ENCODE measurements at places on chromosomes 5 and 9.

GRCh38 chr5:1319436-1320256 lies 24.8 kb upstream of the TERT start:
- DNase-seq = no peak

DNA sequence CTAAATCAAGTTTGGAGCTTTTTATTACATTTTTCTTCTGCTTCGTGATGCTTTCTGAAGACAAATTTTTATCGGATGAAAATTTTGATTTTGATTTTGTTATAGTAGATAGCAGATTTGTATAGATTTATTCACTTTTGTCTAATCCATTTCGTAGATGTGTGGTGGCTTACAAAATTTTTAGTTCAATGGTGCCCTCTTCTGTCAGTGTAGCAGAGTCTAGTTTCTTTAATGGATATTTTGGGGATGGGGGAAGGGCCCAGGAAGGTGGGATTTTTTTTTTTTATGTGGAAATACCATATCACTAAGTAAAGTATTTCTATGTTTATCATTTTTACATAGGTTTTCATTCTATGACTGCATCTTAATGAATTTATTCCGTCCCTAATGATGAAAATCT lies 259.9 kb upstream of the TARS1 start:
- DNase-seq = no peak

DNA sequence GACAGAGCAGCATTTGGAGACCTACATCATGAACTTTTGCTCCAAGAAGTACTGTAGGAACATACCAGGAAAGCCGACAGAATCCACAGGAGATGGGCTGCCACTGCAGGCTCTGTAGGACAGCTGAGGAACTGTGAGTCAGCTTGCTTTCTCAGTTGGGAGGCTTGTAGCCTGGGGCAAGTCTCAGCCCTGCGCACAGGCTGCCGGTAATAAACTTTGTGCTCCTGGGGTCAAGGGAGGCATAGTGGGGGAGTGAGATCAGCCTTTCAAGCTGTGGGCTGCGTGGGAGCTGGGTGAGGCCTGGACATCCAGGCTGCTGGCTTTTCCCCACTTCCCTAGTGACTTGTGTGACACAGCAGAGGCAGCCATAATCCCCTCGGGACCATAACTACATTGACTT lies 718.0 kb upstream of the CDH10 start:
- DNase-seq = no peak

DNA sequence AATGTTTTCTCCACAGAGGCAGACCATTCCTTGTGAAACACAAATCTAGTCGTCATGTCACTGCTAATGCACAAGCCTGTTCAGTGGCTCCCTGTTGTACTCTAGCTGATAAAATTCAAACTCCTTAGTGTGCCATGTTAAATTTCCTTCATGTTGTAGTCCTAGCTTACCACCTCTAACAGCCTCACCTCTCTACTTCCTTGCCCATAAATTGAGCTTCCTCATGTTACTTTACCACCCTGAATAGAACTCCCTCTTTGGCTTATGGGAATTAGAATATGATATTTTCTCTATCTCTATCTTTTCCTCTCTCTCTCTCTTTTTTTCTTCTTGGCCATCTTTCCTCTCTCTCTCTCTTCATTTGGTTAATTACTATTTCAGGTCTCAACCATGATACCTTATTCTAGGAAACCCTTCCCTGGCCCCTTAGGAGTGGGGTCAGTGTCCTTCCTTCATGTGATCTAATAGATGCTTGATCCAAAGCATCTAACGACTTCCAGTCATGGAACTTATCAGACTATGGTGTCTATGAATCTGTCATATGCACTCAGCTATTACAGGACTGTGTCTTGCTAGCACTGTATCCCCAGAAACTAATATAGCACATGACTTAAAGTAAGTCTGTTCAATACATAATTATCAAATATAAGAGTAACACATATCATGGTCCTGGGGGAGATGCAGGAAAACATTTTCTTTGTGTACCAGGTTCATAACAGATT lies 31.5 kb upstream of the ALDH1A1 start:
- no peak for DNase-seq

DNA sequence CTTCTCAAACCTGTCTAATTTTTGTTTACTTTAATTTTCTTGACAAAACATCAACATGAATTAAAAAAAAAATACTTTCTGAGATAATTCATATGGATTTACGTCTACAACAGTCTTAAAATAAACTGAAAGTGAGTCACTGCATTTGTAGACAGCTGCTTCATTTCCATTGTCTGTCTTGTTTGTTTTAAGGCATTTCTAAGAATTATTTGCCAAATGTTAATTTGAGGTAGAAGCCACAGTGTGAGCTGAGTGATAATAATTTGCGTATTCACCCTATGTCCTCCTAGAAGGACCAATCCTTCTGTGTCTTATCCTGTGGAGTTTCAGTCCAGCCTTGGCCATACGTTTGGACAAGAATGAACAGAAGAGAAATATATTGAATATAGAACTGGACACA lies 174.5 kb downstream of the CFAP90 start:
- DNase-seq = no peak

- no peak for DNase-seq
Observed at GRCh38 chr5:42090162-42090561, 165.1 kb downstream of the FBXO4 start.

DNA sequence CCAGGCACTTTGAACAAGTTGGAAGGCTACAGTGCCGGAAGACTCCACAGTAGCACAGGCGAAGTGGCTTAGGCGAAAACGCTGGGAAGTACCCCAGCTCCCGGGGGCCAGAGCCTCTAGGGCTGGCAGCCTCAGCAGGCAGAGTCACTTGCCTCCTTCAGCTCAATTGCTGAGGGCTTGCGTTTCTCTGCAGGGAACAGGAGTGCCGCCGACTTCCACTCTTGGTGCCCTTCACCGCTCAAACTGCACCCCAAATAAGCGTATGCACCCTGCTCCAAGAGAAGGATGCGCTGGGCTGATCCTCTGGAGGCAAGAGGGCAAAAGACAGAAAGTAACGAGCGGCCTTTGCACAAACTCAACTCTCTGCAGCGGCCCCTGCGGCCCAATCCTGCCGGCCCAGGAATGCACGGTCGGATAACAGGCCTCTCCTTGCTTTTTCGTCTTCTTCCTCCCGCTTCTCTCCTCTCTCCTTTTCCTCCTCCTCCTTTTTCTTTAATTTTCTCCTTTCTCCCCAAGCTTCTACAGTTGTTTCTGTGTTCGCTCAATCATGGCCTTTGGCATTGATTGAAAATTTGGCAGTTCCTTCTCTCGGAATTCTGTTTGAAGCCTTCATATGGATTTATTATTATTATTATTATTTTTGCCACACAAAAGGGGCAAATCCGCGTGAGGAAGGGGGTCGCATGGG lies 1.1 kb upstream of the S1PR3 start:
- DNase-seq = no peak

- no peak for DNase-seq
Observed at GRCh38 chr9:116179568-116179967, 26.0 kb downstream of the PAPPA start.

DNA sequence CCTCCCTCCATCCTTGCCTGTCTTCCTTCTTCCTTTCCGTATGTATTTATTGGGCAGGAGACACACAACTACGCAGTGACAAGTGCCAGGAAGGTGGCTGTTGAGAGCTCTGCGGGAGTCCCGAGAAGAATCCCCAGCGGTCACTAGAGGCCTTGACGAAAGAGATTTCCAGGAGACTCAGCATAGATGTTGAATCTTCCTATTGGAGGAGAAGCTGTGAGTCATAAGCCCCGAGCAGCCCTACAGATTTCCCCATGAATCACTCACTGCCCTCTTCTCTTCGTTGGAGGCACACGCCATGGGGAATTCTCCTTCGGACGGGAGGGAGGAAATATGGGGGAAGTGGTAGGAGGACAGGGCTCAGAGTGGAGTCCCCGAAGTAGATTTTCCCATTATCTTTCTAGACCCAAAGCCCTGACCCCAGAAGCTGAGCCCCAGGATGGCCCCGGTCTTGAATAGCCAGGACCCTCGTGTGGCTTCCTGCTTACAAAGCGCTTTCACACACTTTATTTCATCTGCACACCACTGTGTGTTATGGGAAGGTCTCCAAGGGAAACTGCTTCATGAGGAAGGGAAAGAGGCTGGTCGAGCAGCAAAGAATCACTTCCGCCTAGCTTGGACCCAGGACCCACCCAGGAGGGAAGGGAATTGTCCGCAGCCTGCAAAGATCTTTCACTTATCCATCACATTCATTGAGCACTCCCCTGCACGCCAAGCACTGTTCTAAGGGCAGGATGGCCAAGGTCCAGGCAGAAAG lies 12.7 kb downstream of the DUSP1 start:
- DNase-seq = no peak

DNA sequence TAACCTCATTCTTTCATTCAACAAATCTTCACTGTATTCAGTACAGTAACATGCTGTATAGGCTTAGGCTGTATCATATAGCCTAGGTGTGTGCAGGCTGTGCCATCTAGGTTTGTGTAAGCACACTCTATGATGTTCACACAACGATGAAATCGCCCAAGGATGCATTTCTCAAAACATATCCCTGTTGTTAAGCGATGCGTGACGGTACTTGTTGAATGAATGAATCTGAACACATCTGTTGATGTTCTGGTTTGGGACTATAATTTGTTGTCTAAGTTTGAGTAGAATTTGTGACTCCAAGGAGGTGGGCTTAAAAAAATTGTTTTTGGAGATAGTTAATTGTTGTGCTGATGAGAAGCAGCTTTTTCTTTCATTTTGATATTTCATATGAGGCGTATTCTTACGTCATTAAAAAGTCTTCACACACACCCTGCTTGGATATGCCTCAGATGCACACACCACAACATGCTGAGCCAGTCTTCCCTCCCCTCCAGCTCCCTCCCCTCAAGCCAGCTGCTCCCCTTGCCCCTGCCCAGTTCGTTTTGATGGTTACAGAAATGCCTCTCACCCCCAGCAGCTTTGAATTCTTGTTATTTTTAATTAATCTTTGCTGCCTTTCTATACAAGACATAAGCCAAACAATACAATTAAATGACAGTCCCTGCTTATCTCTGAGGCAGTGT lies 5.5 kb upstream of the PSAT1 start:
- DNase-seq = no peak

- DNase-seq = no peak
Observed at GRCh38 chr5:32767948-32768467, 56.9 kb downstream of the NPR3 start.

DNA sequence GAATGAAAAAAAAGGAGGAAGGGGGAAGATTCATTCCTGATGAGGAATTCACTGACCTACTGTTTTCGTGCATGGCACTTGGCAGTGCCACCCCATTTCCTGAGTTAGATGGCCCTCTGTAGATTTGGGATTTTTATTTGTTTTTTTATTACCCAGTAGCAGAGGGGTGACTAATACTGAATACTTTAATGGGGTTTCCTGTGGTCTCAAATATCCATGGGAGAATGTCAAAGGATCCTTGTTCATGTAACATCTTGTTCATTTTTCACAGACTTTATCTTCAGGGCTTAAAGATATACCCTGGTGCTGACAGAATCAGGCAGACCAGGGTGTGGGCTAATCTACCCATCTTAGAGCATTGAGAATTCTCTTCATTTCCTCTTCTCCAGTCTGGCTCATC lies 93.0 kb downstream of the MAMDC2 start:
- DNase-seq = no peak

DNA sequence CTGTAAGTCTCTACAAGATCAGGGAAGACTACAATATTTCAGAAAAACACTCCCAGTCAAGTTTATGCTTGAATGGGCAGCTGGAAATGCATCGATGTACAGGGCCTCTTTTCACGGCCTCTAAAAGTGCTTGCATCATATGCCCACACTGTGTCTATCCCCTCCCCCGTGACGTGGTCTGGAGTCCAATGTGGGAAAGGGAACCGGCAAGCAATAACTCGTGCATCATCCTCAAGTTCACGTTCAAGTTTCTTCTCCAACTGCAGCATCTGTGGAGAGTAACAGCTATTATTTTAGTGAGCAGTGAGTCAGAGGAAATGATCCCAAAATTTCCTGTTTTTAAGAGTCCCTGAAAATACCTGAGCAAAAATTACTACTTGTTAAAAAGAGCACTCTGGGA lies 22.3 kb downstream of the ATPSCKMT start:
- DNase-seq = no peak

GRCh38 chr5:109690242-109690974 lies 681 bp downstream of the MAN2A1 start:
- no peak for DNase-seq

- no peak for DNase-seq
Observed at GRCh38 chr9:107118863-107119624, 164.0 kb upstream of the RAD23B start.

DNA sequence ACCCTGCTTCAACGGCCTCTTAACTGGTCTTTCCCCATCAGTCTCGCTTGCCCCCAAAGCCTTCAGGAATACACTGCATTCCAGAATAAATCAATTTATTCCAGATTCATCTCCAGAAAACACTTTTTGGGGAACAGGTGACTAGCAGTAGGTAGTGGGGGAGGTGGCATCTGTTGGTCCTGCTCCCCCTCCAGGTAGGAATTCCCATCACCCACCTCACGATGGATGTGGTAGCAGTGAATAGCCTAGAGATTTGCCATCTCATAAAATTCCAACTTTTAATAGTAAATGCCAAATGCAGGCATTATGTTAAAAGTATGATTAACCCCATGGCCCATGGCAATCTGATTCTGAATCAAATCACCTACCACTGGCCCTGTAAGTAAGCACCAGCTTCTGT lies 142.7 kb downstream of the MED27 start:
- DNase-seq = no peak

DNA sequence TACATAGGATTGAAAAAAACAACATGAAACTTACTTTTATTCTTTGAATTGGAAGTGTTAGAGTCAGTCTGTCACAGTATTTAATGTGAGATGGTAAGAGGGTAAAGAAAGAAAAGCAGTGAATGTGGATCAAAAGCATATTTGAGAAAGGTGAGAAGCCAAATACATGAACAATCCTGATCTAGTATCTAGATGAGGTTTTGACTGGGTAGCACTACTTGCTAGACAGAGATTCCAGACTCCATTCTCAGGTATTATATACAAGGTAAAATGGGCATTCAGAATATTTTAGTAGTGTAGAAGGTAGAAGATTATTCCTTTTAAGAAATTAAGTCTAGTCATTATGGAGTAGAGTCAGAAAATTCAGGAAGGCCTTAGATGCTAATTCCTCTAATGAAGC lies 62.2 kb downstream of the SLC38A9 start:
- DNase-seq = no peak

DNA sequence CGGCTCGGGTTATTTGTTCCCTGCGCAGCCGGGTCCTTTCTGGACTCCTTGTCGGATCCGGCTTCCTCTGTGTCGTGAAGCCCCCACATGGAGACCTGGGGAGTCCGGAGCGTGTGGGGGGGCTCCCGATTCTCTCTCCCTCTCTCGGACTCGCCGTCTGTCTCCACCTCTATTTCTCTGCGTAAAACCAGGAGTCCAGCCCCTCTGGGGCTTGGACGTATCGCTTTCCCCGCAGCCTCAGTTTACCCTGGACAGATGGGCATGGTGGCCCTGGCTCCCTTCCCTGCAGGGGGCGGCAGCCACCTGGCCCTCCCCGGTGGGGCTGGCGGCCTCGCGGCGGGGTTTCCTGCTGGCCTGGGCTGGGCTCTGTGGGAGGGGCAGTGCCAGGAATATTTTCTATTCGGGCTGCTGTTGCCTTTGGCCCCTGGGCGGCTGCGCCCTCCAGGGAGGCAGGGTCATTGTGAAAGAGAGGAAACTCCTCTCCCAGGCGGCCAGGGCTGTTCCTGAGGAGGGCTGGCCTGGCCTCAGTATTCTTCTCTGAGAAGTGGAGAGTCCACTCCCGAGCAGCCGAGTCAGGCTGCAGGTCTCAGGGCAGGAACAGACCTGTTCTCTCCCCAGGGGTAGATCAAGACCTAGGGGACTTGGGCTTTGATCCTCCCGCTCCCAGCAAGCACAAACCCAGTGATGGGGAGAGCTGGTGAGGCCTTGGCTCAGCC lies 665 bp downstream of the ASS1 start:
- no peak for DNase-seq

Measured in CD4-positive, alpha-beta T cell treated with Interferon alpha-2 for 1 hour (primary cell).